ENCODE measurements at places on chromosomes 11 and 22.

GRCh38 chr22:45142376-45142775 is 21.3 kb upstream of the NUP50 start:
- no peak for DNase-seq

- no peak for DNase-seq
Observed at GRCh38 chr11:118126082-118126838, 26.4 kb downstream of the SCN4B start.

DNA sequence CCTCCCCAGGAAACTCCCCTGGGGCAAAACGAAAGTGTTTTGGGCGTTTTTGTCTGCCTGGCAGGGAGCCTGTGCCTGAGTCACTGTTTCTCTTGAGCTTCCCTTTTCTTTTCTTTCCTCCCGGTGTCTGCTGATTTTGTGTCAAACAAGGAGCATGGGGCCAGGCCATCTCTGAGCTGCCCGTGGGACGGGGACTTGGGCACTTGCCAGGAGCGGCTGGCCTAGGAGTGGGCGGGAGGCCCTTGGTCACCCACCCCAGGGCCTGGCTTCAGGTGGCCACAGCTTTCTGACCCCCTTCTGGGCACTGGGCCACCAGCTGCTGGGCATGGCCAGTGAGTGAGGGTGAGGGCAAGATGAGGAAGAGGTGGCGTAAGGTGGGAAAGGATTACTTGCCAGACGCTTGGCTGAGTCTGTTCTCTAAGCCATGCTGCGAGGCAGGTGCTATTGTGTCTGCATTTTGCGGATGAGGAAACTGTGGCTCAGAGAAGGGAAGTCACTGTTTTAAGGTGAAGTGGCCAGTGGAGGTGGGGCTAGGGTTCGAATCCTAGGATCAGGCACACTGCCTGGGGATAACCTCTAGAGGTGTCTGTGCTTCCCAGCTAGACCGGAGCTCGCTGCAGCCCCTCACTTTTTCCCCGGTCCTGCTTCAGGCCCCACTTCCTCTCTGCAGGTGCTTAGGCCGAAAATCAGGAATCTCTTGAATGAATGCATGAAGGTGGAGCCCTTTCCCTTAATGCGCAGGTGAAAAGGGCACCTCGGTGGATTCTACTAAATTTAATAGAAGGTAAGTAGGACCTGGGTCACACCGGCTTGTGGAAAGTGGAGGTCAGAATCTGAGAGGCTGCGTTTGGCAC is 7.8 kb upstream of the NFAM1 start:
- peak; percentile 15 for DNase-seq

- DNase-seq = no peak
Observed at GRCh38 chr22:29225422-29226090, 19.9 kb downstream of the EMID1 start.

DNA sequence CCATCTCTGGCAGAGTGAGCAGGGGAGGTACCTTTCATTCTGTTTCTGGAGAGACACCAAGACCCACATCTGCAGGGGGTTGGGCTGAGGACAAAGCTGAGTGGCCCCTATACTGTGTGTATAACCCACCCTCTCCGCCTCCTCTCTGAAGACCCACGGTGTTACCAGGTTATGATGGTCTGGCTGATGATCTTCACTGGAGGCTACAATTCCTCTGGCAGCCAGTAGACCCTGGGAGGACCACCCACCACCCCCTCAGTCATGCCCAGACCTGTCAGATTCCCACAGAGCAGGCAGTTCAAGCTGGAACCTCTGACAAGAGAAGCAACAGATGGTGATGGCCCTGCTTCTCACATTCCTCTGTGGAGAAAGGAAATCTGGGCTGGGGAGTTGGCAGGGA is 11.4 kb upstream of the KCNJ1 start:
- no peak for DNase-seq
